ENCODE measurements at places on chromosomes 2 and 18. TPM values are rescaled to one million over a fixed set of nuclear protein-coding genes. Genes with fewer than 3 reads are reported as not detected.

Gene RALB
- 54.0 TPM for polyA plus RNA-seq

Gene TEX44
- not detected for polyA plus RNA-seq

Gene SERPINB4
- not detected for polyA plus RNA-seq

Gene SERPINB7
- 2.5 TPM for polyA plus RNA-seq

Gene HOXD4
- 2.5 TPM for polyA plus RNA-seq

Gene PLA2R1
- polyA plus RNA-seq: 0.48 TPM

All from adipose tissue (tissue), 3 donors.